Stimulated activated naive CD4-positive, alpha-beta T cell (primary cell): ENCODE measurements at places on chromosomes 16 and 17.

DNA sequence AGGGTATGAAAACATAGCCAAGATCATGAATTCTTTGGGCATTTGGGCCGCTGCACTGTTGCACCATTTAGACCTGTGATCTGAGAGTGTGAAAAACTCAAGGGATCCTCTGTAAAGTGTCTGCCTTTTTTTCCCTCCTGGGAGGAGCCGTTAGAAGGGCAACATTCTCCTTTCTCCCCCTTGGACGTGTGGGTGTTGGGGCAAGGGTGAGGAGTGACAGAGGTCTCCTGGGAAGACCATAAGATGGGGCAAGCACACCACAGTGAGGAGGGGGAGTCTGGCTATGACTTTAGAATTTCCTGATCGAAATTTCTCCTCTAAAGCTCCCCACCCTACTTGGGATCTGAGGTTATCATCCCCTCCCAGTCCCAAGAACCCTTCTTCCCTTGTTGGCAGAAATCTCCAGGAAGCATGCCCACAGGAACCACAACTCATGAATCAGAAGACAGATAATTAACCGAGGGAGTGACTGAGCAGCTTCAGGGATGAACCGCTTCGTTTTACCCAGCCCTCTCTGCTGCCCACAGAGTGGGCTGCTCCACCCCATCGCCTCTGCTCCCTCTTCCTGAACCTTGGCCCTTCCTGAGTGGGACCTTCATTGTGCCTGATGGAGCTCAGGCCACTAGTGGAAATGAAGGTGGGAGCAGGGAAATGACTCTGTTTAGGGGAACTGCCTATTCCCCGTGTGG is 4.2 kb downstream of the ITGB3 start:
- no peak for DNase-seq

- DNase-seq = no peak
Observed at GRCh38 chr17:12727076-12727760, 61.5 kb downstream of the MYOCD start.

DNA sequence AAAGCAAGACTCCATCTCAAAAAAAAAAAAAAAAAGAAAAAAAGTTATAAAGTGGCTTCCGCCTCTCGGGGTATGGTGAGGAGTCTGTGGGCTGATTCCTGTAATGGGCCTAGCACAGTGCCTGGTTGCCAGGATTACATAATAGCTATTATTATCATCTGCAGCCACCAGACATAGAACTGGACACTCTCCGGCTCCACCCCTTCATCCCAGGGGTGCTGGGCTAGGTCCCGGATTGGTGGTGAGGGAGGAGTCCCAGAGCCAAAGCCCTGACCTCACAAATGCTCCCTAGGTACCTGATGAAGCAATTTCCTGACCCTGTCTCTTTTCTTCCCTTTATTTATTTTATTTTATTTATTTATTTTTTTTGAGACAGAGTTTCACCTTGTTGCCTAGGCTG is 11.6 kb upstream of the ADGRG1 start:
- DNase-seq = no peak

GRCh38 chr17:30519166-30519565 is 42.0 kb downstream of the GOSR1 start:
- no peak for DNase-seq

- DNase-seq = no peak
Observed at GRCh38 chr16:82452004-82452756, 174.6 kb upstream of the CDH13 start.

DNA sequence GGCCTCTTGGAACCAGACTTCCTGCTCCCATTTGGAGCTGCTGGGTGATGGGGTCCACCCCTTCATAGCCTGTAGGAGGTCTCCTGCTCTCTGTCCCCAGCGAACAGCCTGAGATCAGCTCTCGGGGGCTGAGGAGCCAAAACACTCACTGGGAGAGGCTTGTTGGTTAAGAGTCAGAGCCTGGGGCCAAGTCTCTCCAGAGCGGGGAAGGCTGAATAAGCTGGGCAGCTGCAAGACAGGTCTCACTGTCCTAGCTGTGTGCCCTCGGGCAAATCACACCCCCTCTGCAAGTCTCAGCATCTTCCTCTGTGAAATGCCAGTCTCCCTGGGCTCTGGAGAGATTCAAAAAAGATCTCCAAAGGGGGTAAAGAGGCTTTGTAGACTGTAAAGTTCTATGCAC is 174.6 kb downstream of the WSCD1 start:
- no peak for DNase-seq

DNA sequence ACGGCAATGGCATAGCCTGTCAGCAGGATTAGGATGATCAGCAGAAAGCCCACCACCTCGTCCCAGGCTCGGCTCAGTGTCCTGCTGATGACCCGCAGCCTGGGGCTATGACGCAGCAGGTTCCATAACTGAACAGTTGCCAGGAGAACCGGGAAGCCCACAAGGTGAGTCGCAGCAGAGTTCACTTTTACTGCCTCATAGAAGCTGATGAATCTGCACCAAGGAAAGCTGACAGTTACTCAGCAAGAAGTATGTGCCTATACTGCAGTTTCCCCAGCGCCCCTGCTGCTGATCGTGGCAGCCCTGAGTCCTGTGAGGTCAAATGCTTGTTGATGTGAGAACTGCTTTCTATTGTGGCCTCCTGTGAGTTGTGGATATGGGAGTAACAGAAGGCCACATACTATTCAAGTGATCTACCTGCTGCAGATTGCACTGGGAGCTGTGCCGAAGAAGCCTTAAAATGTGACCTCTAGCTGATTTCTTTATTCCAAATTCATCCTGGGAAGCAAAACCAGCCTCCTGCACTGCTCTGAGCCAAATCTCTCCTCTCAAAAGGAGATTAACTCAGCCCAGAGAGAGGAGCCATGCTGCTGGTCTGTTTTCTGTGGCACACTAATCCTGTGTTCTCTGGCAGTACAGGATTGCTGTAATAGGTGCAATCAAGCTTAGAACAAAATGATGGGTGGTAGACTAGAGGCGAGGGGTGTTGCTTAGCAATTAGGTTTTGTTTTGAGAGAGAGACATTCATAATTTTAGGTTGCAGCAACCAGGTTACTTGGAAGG is 38.8 kb downstream of the IST1 start:
- DNase-seq = no peak

GRCh38 chr17:67059372-67059771 is 15.0 kb downstream of the CACNG1 start:
- no peak for DNase-seq

- no peak for DNase-seq
Observed at GRCh38 chr16:83579027-83579426, 228.8 kb upstream of the HSBP1 start.

DNA sequence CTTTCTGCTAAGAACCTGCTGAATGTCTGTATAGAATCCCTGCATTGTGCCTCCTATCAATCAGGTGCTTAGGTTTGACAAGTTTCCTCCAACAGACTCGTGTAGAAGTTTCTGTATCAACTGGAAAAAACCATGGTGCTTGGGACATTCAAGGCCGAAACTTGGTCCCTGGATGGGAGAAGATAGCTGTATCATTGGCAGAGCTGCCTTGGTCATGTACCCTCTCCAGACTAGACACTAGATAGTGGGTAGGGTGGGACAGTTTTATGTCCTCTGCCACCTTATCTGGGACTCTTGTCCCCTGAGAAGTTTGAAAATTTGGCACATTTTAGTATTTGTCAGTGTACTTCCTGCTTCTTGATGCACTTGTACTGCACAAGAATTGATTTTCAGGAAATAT is 520.8 kb downstream of the WWOX start:
- no peak for DNase-seq

DNA sequence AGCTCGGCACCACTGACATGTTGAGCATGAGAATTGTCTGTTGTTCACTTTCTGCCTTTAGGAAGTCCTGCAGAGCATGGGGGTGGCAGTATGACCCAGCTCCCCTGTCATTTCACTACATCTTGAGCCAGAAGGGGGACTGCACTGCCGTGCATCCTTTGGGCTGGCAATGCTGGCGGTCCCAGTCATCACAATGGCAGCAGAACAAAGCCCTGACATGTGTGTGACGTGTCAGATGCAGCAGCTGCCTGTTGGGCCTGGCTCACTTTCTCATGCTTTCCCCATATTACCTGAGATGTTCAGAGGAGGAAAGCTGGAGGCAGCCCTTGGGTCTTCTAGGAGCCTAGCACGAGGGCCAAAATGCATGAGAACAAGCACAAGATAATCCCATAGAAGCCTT is 6.3 kb upstream of the ABAT start:
- DNase-seq = no peak

DNA sequence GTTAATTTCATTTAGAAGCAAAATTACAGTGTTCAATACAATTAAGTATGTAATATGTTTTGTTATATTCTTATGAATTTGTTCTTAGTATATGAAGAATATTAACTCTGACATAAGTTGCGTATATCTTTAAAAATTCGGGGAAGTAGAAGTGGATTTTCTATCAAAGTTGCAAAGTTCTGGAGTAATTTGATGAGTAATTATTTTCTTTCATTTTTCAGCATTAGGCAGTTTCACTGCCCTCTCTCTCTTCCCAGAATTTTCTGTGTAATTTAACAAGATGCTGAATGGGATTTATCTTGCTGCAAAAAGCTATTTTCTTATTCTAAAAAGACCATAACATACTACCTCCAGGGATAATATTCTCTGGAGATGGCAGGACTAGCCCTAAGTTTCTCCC is 8.9 kb upstream of the CCL18 start:
- no peak for DNase-seq

- no peak for DNase-seq
Observed at GRCh38 chr17:35144840-35145239, 2.7 kb upstream of the NLE1 start.

DNA sequence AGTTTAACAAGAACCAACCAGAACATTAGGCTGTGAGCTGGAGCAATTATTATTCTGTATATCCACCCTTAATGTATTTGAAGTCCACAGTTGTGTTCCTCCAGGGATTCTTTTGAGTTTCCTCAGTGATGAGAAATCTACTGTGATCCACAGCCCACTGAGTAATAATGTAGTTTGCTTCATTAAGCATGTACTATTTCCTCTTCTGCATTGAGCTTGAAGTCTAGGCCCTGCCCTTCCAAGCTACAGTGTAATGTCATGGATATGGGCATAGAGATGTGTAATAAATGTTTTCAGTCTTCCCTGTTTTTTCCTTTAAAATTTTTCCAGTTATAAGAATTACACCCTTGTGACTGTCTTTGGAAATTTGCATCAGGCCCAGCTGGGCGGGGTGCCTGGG is 36.4 kb upstream of the SLC12A3 start:
- DNase-seq = no peak

DNA sequence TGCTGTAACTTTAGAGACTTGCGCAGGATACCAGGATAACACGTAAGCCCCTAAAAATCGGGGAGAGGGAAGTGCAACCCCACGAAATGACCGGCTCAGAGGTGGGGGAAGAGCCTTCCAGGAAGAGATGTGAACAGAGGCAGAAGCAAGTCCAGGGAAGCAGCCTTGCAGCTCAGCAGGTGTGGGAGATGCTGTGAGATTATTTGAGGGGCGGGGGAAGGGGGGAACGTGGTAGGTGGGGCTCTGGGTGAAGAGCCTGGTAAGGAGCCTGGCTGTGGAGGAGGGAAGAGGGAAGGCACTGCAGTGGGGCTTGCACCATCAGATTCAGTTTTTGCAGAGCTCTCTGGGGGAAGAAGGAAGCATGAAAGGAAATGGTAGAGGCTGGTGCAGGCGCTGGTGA is 95.4 kb upstream of the CACNG5 start:
- no peak for DNase-seq

GRCh38 chr17:57357392-57357784 is 101.1 kb downstream of the MSI2 start:
- no peak for DNase-seq

DNA sequence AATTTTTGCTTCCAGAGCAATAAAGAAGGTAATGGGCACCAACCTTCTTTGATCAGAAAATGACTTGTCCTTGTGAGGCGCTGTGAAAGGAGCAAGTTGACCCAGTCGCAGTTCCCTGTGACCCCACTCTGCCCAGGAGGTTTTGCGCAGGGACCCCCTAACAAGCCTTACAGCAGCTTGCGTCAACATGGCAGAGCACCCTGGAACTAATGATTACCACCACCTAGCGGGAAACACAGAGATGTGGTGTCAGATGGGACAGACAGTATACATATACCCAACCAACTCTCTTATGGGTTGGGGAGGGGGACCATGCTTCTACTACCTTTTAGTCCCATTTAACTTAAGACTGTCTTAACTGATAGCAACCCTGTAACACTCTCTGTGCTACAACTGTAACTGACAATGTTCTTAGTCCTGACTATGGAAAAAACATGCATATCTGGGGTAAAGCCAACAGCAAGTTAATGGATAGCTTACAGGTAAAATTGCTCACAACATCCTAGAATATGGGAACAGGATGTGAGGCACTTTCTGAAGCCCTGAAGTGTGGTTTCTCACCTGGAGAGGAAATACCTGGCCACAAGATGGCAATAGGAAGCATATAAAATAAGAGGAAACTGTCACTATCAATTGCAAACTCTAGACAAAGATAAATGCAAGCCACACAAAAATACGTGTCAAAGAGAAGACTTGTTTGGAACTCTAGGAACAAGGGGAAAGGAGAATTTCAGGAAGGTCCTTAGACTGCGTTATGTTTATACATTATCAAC is 3.0 kb downstream of the KARS1 start:
- DNase-seq = peak; percentile 20

DNA sequence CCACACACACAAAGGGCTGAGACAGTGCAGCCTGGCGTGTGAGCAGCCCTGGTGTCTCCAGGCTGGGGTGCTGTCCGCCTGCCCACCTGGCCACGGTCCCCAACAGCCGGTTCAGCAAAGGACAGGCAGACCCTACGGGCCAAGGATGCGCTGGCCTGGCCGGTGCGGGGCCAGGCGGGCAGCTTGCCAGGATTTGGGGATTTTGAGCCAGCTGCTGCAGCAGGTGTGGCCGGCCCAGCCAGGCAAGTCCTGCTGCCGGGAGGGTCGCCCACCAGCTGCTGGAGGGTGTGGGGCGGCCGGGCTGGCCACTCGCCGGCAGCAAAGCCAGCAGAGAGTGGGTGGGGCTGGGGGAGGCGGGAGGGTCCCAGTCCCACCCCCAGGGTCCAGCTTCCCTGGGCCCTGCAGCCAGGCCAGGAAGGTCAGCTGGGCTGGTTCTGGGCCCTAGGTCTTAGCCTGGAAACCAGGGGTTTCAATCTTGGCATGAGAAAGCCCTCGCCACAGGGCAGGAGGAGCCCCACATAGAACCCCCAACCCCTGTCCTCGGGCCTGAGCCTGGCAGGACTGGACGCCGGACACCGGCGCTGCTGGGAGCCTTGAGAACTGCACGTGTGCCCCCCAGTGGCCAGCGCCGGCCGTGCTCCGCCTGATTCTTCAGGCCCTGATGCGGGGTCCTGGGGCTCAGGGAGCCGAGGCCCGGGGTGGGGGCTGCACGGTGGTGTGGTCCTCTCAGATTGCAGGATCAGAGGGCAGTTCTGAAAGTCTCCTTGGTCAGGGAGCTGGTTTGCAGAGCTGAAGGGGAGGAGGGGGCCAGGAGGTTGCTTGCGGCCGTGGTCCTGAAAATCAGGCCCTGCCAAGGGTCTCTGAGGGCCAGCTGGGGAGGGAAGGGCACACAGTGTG is 17.6 kb upstream of the SSTR5 start:
- no peak for DNase-seq
